ENCODE measurements at places on chromosomes 13 and 19.
A peak's percentile ranks its signal among the peaks of the same experiment; 100 is the strongest.

- DNase-seq, result peak; percentile 67
These were observed 2139.9 kb downstream of the PCDH9 start for GRCh38 chr13:65090186-65090585.

DNA sequence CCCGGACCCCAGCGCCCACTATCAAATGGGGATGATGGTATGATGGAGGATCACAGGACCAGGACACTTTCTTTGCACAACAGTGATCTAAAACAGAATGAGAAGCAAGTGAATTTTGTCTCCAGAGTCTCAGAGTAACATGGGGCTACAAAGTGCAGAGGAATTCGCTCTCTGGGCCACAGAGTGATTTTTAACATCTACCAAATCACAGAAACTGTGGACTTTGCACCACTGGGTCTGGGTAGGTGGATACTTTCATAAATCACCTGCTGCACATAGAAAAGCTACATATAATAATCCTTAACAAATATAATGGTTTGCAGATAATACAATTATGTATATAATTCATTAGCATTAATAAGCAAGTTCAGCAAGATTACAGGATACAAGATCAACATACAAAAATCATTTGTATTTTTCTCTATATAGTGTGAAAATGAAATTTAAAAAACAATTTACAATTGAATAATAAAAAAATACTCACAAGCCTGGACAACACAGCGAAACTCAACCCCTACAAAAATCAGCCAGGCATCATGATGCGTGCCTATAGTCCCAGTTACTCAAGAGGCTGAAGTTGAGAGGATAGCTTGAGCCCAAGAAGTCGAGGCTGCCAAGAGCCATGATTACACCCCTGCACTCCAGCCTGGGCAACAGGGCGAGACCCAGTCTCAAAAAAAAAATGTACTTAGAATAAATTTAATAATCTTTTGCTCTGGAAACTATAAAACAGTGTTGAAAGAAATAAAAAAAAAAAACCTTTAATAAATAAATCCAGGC is 60.3 kb upstream of the EEF1AKMT1 start:
- no peak for DNase-seq

GRCh38 chr13:32107474-32107873 is 75.9 kb downstream of the FRY start:
- no peak for DNase-seq

GRCh38 chr19:40510526-40511115 is 43.8 kb downstream of the SPTBN4 start:
- no peak for DNase-seq

GRCh38 chr19:4633140-4633967 is 6.0 kb upstream of the TNFAIP8L1 start:
- DNase-seq, result peak; percentile 89

- DNase-seq, result no peak
These were observed 6.6 kb upstream of the EID2 start for GRCh38 chr19:39546599-39546998.

- no peak for DNase-seq
These were observed 31.9 kb upstream of the CCNE1 start for GRCh38 chr19:29779921-29780320.

- DNase-seq, result peak; percentile 28
These were observed 104.9 kb downstream of the CACNA1A start for GRCh38 chr19:13401388-13401787.

DNA sequence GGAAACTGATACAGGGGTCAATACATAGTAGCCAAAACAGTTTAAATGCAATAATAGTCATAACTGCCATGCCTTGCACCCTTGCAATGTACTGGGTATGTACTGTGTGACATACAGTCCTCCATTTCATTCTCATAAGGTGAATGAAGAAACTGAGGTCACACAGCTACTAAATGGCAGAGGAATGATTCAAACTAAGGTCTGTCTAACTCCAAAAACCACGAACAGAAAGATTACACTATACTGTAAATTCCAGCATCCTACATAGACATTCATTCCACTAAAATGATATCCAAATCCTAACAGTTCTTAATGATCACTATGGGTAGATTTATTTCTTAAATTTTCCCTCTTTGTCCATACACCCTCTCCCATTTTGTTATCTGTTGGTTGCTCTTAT is 238.1 kb upstream of the SERP2 start:
- no peak for DNase-seq

GRCh38 chr13:28991764-28992163 is 171.6 kb downstream of the MTUS2 start:
- no peak for DNase-seq

DNA sequence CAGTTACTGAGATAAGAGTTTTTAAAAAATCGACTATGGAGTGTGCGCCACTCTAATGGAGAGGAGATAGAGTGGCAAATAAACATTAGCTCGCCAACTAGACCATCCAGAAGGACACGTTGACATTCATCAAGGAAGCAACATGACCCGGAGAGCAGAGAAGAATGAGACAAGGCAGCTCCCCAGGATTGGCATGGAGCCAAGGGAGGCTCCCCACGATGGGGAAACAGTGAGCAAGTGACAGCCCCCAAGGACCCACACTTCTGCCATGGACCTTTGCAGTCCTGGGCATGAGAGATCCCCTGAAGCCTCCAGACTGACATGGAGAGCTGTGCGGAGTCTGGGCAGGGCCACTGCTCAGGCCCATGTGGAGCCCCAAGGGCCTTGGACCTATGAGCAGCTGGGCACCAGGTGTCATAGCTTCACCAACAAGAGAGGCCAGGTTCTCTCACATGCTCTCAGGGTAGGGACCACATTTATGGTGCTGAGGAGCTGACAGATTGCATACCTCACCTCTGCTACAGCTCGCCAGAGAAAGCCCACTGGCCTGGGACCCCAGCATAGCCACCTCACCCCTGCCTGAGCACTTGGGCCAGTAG is 6.7 kb downstream of the SIGLEC6 start:
- no peak for DNase-seq
